ENCODE measurements at places on chromosomes 4 and X.

GRCh38 chr4:128757712-128758111, 51.8 kb upstream of the JADE1 start:
- DNase-seq: no peak

GRCh38 chr4:26542991-26543390, 40.9 kb upstream of the TBC1D19 start:
- no peak for DNase-seq

DNA sequence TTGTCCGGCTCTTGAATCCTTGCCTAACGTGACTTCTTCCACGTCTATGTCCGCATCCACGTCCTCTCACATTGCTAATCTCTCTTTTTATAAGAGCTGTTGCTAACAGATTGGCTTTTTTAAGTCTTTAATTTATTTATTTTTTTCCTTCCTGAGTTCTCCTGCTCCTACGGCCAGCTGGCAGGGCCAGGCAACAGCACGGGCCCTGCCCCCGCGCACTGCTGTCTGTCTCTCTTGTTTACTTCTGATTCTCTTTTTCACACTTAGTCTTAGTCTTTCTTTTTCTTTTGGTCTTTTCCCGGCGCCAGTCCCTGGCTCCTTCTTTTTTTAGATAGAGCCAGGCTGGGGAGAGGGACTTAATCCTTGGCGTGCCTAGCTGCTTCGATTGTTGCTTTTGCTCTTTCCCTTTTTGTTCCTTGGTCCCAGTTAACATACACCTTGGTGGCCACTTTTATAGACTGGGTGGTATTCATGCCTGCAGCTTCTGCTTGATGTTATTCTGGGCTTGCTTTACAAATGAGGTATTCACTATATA, 53.2 kb upstream of the RBMX start:
- DNase-seq: no peak

DNA sequence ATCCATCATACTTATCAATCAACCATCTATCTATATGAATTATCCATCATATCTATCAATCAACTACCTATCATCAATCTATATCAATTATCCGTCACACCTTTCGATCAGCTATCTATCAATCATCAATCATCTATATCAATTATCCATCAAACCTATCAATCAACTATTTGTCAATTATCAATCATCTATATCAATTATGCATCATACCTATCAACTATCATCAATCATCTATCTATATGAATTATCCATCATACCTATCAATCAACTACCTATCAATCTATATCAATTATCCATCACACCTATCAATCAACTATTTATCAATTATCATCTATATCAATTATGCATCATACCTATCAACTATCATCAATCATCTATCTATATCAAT, 70.6 kb upstream of the PPP2R3B start:
- DNase-seq: no peak

DNA sequence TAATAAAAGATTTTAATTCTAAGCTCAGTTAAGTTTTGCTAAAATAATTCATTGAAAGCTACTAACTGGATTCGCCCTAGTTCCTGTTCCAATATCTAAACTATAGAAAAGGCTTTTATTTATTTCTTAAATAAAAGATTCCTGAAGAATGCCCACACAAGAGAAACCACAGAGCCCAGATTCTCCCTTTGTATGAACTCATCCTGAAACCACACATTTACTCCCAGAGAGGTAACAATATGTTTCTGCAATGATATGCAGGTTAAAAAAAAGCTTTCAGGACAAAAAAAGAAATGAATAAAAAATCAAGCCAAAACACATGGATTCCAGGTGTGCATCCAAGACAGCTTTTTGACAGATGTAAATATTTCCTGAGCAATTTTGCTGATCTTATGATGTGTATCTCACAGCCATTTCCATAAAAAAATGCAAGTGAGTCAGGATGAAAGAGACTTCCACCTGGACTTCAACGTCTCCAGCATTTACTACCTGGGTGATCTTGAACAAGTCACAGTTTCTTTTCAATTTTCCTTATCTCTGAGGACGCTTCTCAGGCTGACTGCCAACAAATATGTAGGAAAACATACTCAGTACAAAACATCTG, 234.4 kb upstream of the FAT1 start:
- DNase-seq: no peak

GRCh38 chrX:119062750-119063374, 9.9 kb upstream of the CT47C1 start:
- peak; percentile 14 for DNase-seq

- peak; percentile 50 for DNase-seq
Observed at GRCh38 chrX:74232859-74233258, 71.1 kb upstream of the ZCCHC13 start.

GRCh38 chr4:153517159-153517558, 51.0 kb downstream of the TMEM131L start:
- no peak for DNase-seq

GRCh38 chr4:165788686-165789463, 84.2 kb upstream of the TLL1 start:
- DNase-seq: no peak

DNA sequence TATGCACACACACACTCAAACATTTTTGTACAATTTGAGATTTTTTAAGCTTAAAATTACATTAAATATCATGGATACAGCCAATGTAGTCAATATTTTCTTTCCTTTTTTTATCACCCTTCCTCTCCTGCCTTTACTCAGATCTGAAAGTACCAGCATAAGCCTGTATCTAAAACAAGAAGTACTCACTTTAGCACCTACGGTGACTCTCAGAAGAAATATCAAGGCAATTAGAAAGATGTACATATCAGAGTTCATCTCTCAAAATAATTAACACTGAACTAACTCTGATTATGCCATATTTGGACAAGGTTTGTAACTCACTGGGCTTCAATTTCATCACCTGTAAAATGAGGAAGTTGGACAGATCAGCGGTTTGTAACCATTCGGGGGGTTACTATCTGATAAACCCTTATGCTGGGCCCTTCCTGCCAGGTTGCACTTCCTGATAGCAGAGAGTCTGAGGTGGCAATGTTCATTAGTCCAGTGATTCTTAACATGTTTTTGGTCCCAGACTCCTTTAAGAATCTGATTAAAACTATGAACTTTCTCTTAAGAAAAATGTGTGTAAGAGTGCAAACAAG, 5.7 kb upstream of the GPR174 start:
- DNase-seq: no peak

DNA sequence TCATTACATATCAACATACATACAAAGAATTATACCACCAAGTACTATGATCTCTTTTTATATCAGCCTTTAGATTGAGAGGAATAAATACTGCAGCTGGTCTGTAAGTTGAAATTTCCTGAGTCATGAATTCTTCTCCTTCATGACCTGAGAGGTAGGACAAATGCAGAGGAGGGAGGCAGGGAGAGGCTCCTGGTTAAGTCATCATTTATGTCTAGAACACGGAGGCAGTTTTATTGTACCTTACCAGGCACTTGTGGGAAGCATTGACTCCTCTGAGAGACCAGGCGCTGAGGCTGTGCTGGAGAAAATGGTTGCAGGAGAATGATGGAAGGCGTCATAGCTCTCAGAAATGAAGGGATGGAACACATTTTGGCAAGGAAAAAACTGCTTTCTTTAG, 12.5 kb upstream of the CASK start:
- no peak for DNase-seq

DNA sequence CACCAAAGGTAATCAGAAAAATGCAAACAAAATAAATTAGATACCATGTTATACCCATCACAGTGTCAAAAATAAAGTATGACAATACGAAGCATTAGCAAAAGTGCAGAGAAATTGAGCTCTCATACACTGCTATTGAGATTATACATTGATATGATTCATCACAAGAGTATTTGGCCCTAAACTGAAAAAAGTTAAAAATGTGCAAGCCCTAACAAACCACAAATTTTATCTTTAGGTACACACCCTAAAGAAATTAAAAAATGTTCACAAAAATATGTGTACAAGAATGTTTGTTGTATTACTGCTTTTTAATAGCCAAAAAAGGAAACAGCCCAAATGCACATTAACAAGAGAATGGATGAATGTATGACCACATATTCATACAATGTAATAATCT, 137.9 kb upstream of the MAGEA10 start:
- DNase-seq: no peak

- DNase-seq: peak; percentile 68
Observed at GRCh38 chr4:55121246-55121645, 4.1 kb downstream of the KDR start.

GRCh38 chr4:11261066-11261850, 167.4 kb downstream of the HS3ST1 start:
- no peak for DNase-seq
